ENCODE measurements at places on chromosomes 11 and 22.

GRCh38 chr11:82384308-82384707, 349.4 kb downstream of the FAM181B start:
- no peak for DNase-seq

DNA sequence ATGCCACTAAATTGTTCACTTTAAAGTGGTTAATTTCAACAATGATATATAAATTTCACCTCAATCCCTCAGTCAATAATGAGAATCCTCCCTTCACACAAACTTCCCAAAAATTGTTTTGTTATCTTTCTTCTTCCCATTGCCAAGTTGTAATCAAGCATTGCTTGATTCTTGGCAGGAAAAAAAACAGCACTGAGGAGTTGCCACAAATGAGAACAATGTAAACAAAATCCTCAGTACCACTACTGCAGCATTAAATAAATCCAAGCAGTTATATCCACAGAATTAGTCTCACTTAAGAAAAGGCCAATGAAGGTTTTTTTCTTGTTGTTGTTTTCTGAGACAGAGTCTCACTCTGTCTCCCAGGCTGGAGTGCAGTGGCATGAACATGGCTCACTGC, 38.2 kb downstream of the FAM168A start:
- DNase-seq: no peak

DNA sequence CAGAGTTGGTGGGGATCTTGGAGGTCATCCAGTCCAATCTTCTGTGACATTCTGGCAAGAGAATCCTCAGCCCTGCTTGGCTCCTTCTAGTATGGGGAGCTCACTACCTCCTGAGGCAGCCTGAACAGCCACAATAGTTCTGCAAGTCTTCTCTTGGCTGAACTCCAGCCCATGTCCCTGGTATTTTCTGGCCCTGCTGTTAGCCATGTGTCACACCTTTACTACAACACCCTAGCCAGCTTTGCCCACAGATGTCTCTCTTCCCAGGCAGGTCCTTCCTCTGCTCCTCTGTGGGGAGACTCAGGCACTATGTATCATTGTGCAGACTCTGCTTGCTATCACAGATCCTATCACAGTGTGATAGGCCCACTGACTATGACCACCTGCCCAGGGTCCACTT, 297.7 kb downstream of the CTTN start:
- no peak for DNase-seq

GRCh38 chr11:35040221-35040942, 98.6 kb upstream of the CD44 start:
- no peak for DNase-seq

DNA sequence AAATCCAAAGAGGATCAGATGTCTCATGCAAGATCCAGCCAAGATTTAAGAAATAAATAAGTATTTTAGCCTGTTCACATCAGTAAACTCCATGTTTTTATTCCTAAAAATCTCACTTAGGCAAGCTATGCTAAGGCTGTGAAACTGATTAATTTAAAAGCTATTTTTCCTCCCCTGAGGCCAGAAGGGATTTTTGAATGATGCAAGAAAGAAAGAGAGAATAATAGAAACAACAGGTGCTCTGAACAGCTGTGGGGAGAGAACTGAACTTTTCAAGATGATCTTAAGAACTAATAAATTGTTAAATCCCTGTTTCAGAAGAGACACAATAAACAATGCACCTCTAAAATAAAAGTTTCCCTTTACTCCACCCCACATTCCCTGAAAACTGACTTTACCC, 241.6 kb downstream of the DLG2 start:
- no peak for DNase-seq

DNA sequence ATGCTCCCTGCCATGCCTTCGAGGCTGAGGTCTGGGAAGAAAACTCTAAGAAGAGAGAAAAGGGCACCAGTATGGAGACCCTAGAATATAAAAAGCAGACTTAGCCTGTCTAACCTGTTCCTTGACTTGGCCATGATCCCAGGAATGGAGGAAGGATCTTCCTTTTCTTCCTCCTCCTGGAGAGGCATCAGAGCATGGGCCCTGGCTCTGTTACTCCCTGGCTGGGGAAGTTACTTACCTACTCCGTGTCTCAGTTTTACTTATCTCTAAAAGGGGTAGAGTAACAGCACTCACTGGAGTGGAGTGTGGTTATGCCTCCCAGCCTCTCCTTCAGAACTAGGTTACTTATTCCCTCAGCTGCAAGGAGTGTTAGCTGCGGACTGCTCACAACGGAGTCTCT, 55.2 kb upstream of the PHF21A start:
- no peak for DNase-seq

GRCh38 chr11:10314199-10315072, 9.6 kb downstream of the ADM start:
- DNase-seq: peak; percentile 76

DNA sequence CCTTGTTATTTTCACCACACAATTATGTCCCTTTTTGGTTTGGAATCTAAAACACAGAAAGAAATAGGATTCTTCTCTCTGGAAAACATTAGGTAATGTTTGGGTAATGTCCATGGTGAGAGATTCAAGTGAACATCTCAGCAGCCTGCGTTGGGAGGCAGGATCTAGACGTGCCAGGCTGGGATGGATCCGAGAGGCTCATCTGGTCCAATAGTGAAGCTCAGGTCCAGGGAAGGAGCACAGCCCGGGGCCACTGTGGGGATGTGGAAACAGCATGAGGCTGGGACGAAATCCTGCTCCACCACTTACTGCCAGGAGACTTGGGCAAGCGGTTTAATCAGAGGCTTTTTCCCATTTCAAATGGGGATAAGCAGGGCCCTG, 109.9 kb downstream of the CSNK2A3 start:
- no peak for DNase-seq

GRCh38 chr11:64498136-64498535, 92.9 kb upstream of the SLC22A12 start:
- DNase-seq: no peak

DNA sequence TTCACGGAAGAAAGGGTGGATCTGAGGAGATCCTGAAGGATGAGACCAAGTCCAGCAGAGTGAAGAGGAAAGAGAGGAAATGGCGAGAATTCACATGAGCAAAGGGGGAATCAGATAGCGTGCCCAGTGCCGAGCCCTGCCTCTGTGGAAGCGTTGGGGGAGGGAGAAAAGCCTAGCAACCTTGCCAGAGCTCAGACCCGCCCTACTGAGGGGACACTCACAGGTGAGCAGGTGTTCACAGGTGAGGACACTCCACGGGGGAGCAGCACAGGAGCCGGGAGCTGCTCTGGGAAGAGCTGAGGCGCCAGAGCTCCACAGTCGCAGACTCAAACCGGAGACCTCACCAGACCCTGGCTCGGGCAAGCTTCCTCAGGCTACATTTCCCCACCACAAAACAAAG, 56.2 kb downstream of the MICAL3 start:
- no peak for DNase-seq

GRCh38 chr11:6297831-6298230, 22.5 kb downstream of the CAVIN3 start:
- DNase-seq: no peak

DNA sequence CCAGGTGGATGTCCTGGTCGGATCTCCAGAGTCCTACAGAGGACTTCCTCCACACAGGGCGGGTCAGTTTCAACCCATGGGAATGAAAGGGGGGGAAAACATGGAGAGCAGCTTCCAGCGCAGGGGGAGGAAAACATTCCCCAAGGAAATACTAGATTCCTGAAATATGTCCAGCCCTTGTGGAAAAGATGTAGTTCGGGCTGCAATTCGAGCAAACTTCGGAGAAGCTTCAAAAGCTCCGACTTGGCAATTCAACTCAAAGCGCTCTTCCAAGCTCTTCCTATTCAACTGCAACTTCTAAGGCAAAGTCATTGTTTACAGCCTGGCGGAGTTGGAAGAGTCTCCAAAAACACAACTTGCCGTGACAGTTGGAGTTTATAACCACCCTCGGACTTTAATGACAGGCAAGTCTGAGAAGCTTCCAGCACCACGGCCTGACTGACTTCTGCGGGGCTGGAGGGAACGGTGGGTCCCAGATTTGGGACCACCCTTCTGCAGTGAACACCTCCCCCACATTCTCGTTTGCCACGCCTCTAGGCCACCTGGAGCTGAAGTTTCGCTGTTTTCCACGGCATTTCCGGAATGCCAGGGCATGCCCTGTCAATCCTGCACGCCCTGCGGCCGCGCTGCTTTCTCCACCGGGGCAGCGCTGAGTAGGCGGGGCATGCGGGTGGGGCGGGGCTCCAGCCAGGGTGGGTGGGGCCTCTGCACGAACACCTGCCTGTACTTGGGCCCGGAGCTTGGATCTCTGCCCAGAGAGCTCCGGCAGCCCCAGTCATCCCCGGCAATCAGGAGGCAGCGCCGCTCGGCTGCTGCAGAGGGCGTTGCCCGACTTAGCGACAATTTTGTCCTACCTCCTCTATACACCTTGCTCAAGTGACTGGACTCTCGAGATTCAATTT, 49.0 kb upstream of the BIRC3 start:
- DNase-seq: peak; percentile 97

- DNase-seq: no peak
Observed at GRCh38 chr11:96205460-96205809, 137.6 kb downstream of the MAML2 start.

DNA sequence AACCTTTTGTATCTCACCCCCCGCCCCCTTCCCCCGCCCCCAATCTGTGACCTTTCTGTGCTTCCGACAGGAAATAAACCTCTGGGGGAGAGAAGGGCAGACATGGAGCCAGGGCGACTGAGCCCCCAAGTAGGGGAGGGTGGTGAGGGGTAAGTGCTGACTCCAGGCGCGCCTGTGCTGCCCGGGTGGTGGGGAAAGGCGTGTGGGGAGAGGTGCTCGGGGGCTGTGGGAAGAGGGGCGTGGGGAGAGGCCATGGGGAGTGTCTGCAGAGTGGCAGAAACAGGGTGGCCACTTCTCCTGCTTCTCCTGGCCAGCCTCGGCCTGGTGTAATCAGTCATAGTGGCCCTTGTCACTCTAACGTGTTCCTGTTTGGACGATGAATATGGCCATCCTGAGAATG, 8.0 kb downstream of the SLC16A8 start:
- DNase-seq: no peak

- no peak for DNase-seq
Observed at GRCh38 chr11:85346484-85346883, 280.7 kb downstream of the DLG2 start.

DNA sequence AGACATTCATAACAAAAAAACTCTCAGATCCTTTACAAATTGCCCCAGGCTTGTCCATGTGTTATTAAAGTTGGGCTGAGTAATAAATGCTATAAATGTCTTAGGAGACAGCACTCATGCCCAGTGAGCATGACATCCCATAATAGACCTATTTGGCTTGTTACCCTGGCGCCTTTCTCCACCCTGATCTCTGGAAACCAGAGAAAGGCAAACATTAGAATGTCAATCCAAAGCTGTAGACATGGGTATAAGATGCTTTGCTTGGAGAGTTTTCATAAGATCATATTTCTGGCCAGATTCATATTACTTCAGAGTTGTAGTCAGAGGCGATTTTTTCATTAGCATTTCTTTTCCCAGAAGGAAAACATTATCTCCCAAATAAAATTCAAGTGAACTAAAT, 161.3 kb upstream of the UBASH3B start:
- DNase-seq: no peak

- DNase-seq: no peak
Observed at GRCh38 chr11:79258576-79258975, 182.3 kb downstream of the TENM4 start.

DNA sequence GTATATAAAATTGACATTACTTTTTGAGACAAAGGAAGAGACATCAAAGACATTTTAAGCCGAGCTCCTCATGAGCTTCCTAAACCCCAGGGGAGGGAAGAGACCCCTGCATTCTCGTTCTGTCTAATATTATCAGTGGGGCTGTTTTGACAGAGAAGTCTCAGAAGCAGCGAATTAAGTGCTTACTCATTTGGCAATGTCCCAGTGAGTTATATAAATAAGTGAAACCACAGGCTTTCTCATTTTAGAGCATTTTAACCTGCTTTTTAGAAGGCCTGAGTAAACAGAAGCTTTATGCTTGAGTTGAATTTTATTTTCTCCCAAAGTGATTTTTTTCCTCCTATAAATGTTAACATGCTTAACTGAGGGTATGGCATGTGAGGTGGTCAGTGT, 23.2 kb upstream of the C1QTNF4 start:
- no peak for DNase-seq

DNA sequence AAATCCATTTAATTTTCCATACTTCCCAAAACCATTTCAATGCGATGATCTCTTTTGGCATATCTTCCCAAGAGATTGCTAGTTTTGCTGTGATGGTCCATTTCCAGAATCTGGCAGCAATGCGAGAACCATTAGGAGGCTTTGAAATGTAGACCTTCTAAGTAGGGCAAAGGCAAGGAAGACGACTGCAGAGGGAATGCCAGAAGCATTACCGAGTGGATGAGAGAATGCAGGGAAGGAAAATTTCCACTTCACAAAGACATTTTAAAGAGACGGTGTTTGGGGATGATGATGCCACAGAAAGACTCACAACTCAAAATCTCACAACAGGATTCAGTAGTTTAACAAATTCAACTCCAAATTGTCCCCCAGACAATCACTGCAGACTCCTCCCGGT, 471 bp upstream of the CEP126 start:
- peak; percentile 49 for DNase-seq

- DNase-seq: no peak
Observed at GRCh38 chr11:114153224-114153623, 93.7 kb downstream of the ZBTB16 start.

- peak; percentile 90 for DNase-seq
Observed at GRCh38 chr11:131504199-131504949, 134.0 kb downstream of the NTM start.

GRCh38 chr22:19764636-19765476, 4.3 kb downstream of the TBX1 start:
- DNase-seq: no peak

DNA sequence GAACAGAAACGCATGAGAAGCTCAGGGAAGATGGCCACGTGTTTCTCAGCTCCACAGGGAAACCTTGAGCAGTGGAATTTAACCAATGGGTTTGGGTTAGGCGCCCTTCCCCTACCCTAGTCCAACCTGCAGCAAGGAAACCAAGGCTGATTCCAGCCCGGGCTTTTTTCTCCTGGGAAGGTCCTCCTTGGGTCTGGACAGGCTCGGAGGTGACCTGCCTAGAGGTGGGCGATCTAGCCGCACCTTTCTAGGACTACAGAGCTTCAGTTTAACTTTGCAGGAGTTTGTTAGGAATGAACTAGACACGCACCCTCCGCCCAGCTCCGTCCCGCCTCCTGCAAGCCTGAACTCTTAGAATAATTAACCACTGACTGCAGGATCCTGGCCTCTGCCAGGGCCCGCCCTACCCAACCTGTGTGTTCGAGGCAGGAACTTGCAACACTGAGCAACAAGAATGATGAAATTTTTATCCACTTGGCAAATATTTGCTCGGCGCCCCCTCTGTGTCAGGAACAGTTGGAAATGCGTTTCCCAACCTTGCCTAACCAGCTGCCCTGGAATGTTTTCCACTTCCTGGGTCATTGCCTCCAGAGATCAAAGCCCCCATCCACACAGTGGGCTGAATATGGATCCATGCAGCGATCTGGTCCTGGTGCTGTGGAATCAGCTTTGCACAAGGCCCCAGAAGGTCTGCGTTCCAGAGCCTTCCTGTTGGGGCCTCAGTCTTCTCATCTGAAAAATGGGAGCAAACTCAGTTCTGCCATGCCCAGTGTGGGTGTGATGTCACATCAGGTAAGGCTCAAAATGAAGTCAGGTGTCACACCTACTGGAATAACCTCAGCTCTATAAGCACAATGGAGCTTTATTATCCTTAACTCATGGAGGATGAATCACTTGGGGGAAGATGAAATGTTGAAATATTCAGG, 13.3 kb downstream of the MPST start:
- no peak for DNase-seq

Measured in NCI-H526 (cell line).